Activated naive CD4-positive, alpha-beta T cell (primary cell): ENCODE measurements at places on chromosomes 6 and 20.

- no peak for DNase-seq
These were observed 42.1 kb downstream of the KLHL31 start for GRCh38 chr6:53623497-53623896.

- no peak for DNase-seq
These were observed 37.3 kb downstream of the IPCEF1 start for GRCh38 chr6:154319231-154319858.

DNA sequence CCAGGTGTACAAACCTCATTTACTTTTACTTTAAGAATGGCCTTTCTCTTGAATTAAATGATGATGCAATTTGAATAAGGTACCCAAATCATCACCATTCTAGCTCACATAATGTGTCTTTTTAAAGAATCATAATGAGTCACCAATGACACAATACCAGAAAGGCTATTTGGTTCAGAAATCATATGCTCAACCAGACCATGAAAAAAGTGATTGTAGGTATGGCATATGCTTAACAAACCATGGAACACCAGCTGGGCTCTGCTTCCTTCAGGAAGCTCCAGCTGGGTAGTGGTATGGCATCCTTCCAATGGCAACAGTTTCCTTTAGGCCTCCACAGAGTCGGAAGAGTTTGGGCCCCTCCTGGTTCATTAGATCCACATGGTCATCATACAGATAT, 128.2 kb downstream of the FRK start:
- no peak for DNase-seq

DNA sequence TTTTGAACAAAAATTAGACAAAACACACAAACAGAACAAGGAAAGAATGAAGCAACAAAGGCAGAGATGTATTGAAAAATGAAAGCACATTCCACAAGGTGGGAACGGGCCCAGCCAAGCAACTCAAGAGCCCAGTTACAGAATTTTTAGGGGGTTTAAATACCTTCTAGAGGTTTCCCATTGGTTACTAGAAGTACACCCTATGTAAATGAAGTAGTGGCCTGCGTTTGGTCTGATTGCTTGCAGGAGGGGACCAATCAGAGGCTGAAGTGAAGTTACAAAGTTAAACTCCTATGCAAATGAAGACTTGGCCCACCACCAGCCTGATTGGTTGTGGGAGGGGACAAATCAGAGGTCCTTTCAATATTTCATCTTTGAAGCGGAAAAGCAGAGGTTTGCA, 593.7 kb upstream of the MMS22L start:
- no peak for DNase-seq

DNA sequence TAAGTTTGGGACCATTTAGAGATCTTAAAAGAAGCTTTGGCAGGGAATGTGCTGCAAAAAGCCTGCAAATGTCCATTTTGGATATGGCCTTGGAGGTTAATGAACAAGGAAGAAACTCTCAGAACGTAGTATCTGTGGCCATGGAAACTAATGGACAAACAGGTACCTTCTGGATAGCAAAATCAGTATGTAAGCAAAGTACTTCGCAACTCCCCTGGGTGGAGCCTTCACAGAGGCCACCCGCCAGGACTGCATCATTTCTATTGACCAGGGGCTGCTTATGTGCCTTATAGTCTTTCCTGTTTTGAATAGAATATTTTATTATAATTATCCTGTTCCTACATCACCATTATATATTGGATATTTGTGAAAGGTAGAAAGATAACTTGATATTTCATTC, 510.8 kb upstream of the SYNCRIP start:
- DNase-seq: no peak

DNA sequence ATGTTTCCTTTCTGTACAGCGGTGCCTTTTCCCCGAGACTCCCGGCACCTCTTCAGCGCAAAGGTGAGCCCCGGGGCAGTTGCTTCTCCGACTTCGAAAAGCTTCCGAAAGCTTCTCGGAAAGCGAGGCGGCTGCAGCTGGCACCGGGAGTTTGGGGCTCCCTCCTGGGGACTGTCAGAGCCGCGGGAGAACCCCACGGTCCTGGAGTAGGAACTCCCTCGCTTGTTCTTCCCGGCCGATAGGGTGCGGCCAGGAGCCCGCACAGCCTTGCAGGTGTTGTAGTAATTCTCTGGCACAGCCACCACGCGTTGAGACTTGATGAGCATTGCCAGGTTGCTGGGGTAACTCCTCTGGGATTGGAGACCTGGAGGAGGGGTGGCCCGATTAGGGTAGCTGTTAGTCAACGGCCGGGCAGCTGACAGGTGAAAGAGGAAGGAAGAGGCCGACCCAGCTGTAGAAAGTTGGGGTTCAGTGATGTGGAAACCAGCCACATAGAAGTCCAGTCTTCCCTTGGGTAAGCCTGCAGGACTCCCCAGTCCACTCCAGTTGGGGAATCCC, 721 bp downstream of the KDM1B start:
- no peak for DNase-seq

DNA sequence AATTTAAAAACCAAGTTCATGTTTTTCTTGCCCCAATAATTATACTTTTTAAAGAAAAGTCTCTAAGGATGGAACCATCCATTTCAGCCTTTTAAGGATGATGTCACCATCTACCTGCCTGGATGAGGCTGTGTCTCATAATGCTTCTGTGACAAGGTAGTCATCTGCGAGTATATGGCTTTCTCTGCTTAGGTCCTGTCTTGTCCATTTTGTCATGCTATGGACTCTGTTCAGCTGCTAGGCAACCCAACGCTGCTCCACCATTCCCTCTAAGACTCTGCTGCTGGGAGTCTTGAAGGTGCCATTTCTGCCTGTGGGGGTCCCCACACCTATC, 459.8 kb upstream of the RUNX2 start:
- DNase-seq: no peak

DNA sequence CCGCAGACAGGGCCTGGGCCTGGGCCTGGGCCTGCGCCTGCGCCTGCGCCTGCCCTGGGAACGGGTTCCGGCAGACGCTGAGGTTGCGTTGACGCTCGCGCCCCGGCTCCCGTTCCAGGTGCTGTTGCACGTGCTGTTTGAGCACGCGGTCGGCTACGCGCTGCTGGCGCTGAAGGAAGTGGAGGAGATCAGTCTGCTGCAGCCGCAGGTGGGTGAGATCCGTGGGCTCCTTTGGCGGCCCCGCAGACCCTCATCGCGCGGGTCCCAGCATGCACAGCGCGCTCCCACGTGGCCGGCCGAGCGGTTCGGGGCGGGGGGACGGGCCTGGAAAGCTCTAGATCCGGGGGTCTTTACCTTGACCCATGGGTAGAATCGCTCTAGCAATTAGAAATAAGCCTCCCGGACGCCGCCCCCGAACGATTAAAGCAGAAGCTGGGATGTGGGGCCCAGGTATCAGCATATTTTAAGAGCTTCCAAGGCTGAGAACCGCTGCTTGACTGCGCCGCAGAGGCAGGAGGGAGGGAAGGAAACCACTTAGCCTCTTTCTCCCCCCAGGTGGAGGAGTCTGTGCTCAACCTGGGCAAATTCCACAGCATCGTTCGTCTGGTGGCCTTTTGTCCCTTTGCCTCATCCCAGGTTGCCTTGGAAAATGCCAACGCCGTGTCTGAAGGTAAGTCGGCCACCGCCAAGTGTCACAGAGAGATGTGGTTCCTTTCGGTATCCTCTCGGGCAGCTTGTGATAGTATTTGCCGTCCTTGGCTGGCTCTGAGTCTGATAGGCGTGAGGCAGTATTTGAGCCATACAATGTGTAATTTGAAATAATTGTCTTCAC, 508 bp downstream of the NOP56 start:
- no peak for DNase-seq

- no peak for DNase-seq
These were observed 62.3 kb downstream of the STK4 start for GRCh38 chr20:45028424-45029136.

- DNase-seq: no peak
These were observed 11.5 kb upstream of the BTBD9 start for GRCh38 chr6:38651121-38651784.

DNA sequence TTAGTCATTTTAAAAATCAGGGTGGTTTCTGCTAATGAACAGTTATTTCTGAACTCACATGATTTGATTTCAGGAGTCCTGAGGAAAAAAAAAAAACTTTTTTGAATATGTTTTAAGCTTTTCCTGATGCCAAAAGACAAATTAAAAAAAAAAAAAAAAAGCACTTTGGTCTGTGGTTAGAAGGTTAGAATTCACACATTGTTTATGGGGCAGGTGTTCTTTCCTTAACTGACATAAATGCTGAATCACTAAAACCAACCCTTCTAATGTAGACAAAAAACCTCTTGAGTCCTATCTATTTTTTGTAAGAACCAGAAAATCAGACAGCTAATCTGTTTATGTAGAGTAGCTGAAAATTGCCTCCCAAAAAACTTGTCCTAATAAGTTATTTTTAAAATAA, 20.4 kb downstream of the THEMIS start:
- DNase-seq: no peak

GRCh38 chr20:20849161-20849560, 136.7 kb upstream of the RALGAPA2 start:
- DNase-seq: no peak

DNA sequence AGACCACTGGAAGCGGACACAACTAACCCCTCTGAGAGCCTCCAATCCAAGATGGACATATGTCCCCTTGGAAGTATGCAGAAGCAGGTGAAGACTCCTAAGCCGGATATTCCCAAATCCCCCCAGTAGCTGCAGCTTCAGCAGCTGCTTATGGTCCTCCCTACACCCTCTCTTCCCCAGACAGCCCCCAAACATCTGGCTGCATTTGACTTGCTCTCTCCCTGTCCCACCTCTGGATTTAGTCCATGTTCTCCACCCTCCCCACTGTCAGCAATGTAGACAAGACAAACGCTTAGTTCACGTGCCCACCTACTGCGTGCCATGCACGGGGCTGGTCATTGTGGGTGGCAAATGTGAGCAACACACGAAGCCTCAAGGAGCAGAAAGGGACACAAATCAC, 4.6 kb upstream of the ADAM33 start:
- no peak for DNase-seq
